ENCODE measurements at places on chromosomes 7 and 10.

- no peak for DNase-seq
Observed at GRCh38 chr10:80464557-80465450, 10.7 kb downstream of the TSPAN14 start.

DNA sequence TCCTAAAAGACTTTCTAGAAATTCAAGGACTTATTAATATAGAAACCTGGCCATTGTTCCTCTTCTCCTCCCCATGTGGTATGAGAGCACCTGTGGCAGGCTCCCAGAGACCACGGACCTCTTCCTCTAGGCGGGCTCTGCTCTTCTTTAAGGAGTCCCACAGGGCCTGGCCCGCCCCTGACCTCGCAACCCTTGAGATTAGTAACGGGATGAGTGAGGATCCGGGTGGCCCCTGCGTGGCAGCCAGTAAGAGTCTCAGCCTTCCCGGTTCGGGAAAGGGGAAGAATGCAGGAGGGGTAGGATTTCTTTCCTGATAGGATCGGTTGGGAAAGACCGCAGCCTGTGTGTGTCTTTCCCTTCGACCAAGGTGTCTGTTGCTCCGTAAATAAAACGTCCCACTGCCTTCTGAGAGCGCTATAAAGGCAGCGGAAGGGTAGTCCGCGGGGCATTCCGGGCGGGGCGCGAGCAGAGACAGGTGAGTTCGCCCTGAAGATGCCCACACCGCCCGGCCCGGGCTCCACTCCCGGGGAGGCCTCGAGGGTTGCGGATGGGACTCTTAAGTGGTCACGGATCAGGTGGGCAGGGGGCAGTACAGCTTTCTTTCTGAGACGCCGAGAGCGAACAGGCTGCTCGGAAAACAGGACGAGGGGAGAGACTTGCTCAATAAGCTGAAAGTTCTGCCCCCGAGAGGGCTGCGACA, at the start of gene SLC26A4:
Gene SLC26A4 (plus strand): TSS at position 448 of the 700 bp plus-strand sequence. CDS start 814 bp downstream, outside the sequence.
- DNase-seq: peak; percentile 57

DNA sequence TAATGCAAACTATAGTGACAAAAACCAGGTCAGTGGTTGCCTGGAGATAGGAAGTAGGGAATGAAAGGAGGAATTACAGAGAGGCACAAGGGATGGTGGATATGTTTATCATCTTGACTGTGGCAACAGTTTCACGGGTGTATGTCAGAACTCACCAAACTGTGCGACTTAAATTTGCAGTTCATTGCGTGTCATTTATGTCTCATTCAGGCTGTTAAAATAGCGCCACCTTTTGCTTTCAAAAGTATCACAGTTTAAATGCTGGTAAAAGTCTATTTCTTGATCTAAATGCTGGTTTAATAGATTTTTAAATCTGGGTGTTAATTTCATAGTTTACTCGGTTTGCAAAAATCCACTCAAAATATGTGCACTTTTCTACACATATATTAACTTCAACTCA, 51.0 kb downstream of the PTTG1IP2 start:
- no peak for DNase-seq

- no peak for DNase-seq
Observed at GRCh38 chr10:50600286-50600685, 23.5 kb downstream of the SGMS1 start.
